ENCODE measurements at places on chromosomes 3 and 15. TPM values are rescaled to one million over a fixed set of nuclear protein-coding genes. Genes with fewer than 3 reads are reported as not detected.

DNA sequence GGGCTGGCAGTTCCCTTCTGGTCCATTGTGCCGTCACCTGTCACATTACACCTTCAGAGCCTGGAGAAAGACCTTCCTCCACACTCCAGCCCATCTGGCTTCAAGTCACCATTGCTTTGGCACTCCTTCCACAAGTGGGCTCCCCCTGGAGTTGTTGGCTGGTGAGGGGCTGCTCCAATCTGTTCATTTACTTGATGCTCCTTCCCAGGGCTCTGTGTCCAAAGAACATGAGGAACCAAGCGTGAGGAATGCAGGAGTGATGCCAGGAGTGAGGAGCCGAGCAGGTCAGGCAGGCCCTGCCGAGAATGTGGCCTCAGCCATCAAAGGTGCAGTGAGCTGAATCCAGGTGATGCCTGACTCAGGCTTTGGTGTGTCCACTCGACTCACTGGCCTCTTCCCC, 57.2 kb downstream of the OXNAD1 start:
- no peak for DNase-seq

GRCh38 chr3:48662753-48663488, at the start of gene CELSR3:
TSS of gene CELSR3 (minus strand) at chr3:48662886. CDS start at chr3:48662634, 252 bp downstream.
- peak; percentile 56 for DNase-seq

DNA sequence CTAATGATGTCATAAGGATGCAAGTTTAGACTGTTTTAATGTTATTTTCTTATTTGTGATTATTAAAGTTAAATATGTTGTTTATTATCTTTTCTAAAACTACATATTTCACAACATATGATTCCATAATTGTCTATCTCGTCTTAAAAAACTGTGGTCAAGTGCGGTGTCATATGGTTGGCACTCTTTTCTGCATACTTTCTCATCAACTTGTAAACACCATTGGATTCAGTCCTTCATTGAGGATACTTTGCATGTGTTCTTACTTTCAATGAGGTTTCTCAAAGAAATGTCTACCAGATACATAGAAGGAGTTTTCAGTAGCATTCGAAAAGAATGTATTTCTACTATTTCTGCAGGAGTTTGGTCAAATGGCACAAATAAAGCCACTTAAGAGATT, 22.0 kb upstream of the ALPK3 start:
- DNase-seq, result no peak

Gene TRH
- not detected for total RNA-seq

DNA sequence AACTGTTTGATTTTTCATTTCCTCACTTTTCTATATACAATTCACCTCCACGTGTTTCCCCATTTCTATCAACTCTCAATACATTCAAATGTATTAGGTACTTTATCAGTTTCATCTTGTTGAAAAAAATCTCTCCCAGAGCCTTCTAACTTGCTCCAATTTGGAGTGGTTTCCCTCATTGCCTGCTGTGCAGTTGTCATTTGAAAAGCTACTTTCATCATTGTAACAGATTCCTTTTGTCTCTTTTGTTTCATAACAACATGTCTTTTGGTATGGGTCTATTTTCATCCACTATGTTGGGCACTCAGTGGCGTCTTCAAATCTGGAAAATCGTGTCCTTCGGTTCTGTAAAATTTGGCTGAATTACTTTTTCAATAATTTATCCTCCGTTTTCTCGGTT, 75.0 kb downstream of the NR2E3 start:
- no peak for DNase-seq

GRCh38 chr15:52414936-52415335, 113.7 kb downstream of the MYO5A start:
- no peak for DNase-seq

- DNase-seq, result no peak
These were observed 208.7 kb downstream of the VGLL3 start for GRCh38 chr3:86782286-86782685.

Gene SNX33
- 51.3 TPM for total RNA-seq

DNA sequence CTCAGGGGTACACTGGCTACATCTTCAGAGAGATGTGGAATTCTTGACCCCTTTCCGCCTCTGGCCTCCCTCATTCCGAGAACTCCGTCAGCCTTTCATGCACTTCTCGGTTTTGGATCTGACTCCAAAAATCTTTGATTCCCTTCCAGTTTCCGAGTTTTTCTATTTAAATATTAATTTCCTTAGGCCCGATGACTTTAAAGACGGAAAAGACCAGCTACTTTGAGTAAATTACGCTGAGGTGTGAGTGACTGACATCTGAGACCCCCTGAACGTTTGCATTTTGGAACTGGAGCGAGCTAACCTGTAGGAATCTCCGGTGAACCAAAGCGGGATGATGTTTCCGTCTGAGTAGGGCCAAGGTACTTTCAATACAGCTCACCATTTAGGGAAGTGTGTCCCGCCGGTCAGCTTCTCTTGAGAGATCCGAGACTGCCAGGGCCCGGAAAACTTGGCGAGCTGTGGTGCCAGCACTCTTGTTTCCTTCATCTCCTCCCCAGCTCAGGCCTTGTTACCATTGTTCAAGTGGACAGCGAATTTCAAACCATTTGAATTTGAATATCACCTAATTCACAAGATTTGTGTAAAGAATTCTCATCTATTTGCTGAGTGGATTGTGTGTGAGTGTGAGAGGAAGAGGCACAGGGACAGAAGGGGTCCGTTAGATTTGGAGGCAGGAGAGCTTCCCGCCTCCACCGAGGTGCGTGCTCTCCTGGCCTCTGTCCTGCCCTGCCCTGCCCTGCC, 5.4 kb downstream of the SOX14 start:
- no peak for DNase-seq

Gene UBA7
- total RNA-seq, result 122 TPM

Gene TFRC
- total RNA-seq, result 154 TPM

DNA sequence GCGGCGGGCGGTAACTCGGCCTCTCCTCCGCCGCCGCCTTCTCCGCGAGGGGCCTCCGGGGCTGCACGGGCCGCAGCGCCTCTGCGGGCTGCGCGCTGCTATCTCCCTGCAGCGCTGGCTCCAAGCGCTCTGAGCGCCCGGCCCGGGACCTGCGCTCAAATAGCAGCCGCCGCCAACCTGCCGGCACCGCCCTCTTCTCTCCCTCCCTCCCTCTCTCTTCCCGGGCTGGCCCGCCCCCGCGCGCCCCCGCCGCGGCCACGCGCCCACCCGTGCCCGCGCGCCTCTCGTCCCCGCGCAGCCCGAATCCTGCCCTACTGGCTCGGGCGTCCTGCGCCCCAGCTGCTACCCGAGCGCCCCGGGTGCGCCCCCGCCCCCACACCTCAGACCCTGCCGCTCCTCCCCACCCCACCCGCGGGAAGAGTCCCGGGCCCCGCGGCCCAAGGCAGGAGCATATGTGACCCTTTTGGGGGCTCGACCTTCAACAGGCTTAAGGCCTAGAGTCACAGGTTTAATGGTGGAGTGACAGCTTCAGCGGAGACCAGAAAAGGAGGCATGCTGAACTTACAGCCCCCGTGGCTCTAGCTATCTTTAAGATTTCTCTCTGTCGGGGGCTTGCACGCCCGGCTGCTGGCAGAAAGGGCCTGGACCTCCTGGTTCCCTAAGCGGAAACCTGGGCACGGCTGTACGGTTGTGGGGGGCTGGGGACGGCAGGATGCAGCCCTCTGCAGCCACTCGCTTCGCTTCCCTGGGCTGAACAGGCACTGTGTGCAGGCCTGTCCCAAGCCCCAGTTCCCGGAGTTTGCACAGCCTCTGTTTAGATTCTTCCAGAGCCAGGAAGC, at the start of gene CACNA2D2:
TSS of gene CACNA2D2 (minus strand) at position 131 of the 839 bp plus-strand sequence. CDS start 211 bp downstream, outside the sequence.
- DNase-seq, result peak; percentile 44

GRCh38 chr3:72270072-72270681, 485.2 kb upstream of the PROK2 start:
- peak; percentile 92 for DNase-seq

- no peak for DNase-seq
These were observed 40.7 kb downstream of the KLF15 start for GRCh38 chr3:126316501-126316939.

DNA sequence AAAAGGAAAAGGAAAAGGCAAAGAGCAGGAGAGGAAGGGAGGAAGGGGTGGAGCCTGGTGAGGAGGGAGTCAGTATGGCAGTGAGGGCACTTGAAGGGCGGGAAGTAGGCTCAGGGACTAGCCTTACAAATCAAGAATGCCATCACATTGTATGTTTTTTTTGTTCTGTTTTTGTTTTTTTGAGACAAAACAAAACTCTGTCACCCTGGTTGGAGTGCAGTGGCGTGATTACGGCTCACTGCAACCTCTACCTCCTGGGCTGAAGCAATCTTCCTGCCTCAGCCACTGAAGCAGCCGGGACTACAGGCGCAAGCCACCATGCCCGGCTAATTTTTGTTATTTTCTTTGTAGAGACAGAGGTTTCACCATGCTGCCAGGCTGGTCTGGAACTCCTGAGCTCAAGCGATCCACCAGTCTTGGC, 10.5 kb upstream of the PIK3CB start:
- DNase-seq, result no peak

- DNase-seq, result no peak
These were observed 346.6 kb downstream of the RBMS3 start for GRCh38 chr3:29627136-29628117.

Gene ACSBG1
- total RNA-seq, result 0.83 TPM

GRCh38 chr3:22175947-22176346, 424.9 kb upstream of the ZNF385D start:
- DNase-seq, result no peak

- no peak for DNase-seq
These were observed 123.9 kb downstream of the FOXB1 start for GRCh38 chr15:60128000-60128376.

Gene CA12
- total RNA-seq, result 20.5 TPM

Gene STAB1
- 222 TPM for total RNA-seq

Gene CHL1
- total RNA-seq, result 17.9 TPM

Gene VPS18
- total RNA-seq, result 42.2 TPM

GRCh38 chr15:67456677-67457529, 64.0 kb upstream of the C15orf61 start:
- peak; percentile 83 for DNase-seq

Gene SLC49A4
- total RNA-seq, result 19.9 TPM

- DNase-seq, result no peak
These were observed 126.2 kb upstream of the PTX3 start for GRCh38 chr3:157310329-157311052.

- DNase-seq, result no peak
These were observed 848.6 kb upstream of the EPHA6 start for GRCh38 chr3:95965704-95966336.

Gene LRTM1
- not detected for total RNA-seq

DNA sequence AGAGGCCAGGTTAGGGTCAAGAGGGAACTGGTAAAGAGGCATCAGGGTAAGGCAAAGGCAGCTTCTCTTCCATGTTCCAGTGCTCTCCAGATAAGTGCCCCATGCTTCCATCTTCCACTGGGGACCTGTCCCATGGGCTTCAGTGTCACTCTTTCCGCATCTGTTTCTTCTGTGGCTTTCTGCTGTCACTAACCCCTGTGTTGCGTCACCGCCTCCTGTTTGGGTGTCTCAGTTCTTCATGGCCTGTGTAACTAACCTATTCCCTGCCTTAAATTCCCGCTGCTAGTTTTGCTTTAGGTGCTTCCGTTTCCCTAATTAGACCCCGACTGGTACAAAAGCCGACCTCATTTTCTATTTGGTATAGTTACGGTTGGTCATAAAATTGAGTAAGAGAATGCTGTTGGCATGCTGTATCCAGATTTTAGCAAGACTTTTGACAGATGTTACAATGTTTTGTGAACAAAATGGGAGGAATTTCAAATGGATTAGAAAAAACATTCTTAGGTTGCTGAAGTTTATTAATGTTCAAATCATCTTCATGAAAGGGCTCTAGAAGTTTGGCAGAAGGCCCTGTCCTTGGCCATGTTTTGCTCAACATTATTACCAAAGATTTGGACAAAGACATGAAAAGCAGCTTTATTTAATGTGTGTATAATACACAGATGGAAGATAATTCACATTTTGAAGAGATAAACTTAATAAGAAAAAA, 245.3 kb downstream of the BBX start:
- DNase-seq, result no peak

Gene CISH
- 6.2 TPM for total RNA-seq

Gene ANKRD34C
- not detected for total RNA-seq

Gene GXYLT2
- 12.1 TPM for total RNA-seq

Gene SPG11
- total RNA-seq, result 96.3 TPM

- DNase-seq, result peak; percentile 4
These were observed 94.9 kb downstream of the LRRK1 start for GRCh38 chr15:101013769-101014675.

DNA sequence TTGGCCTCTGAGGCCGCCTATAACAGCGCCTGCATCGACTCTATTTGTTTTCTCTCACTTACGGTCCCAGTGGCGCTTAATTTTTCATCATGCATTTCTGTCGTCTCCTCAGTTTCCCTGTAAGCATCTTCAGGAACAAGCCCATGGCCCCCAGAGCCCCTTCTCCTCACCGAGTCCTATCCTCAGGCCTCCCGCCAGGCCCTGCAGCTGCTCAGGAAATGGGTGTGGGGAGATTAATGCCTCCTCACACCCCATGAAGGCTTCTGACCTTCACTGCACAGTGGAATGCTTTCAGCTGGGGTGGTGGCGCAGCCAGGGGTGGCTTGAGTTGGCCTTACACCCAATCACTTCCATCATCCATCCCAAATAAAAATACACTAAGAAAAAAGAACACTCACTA, 260.4 kb downstream of the FAM43A start:
- no peak for DNase-seq

- no peak for DNase-seq
These were observed 95.4 kb downstream of the HMG20A start for GRCh38 chr15:77516076-77516475.

DNA sequence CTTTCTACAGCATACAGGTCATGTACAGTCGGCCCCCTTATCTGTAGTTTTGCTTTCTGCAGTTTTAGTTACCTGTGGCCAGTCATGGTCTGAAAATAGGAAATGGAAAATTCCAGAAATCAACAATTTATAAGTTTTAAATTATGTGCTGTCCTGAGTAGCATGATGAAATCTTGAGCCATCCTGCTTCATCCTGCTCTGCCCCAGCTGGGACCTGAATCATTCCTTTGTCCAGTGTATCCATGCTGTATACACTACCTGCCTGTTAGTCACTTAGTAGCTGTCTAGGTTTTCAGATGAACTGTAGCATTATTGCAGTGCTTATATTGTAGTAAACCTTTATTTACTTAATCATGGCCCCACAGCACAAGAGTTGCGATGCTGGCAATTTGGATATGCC, 44.8 kb downstream of the AP4E1 start:
- DNase-seq, result no peak

DNA sequence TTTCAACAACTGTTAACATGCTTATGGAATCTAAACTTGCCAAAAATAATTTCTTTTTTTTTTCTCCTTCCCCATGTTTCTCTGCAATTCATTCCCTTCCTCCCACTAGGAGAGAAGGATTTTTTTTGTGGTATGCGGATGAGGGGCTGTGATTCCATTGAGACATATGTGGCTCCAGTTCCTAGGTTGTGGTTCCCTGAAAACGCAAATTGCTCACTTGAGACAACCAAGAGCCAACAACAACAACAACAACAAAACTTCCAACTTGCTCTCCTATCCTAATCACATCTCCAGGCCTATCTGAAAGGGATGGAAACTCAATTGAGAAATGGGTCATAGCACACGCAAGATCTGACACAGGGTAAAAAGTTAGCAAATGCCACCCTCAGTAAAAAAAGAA, 406.5 kb upstream of the TGFBR2 start:
- DNase-seq, result no peak

Gene CCDC39
- total RNA-seq, result not detected

Gene EOMES
- total RNA-seq, result 0.58 TPM

Measured in mucosa of gallbladder (tissue), 1 donor.